ENCODE measurements at places on chromosomes 4 and X. TPM values are rescaled to one million over a fixed set of nuclear protein-coding genes. Genes with fewer than 3 reads are reported as not detected.

Gene ESX1
- total RNA-seq: not detected

Gene AMTN
- total RNA-seq: not detected

Gene TNMD
- total RNA-seq: 3.6 TPM

- peak; percentile 24 for DNase-seq
These were observed 54.2 kb downstream of the SUPT20HL2 start for GRCh38 chrX:24259544-24260240.

- peak; percentile 23 for DNase-seq
These were observed 2.6 kb downstream of the SEC24D start for GRCh38 chr4:118833192-118833820.

- DNase-seq: no peak
These were observed 4.0 kb upstream of the KCNIP4 start for GRCh38 chr4:21952549-21952948.
